ENCODE measurements at places on chromosomes 11 and 22. TPM values are rescaled to one million over a fixed set of nuclear protein-coding genes. Genes with fewer than 3 reads are reported as not detected.

FADS2 gene
- 84.5 TPM for total RNA-seq

DNA sequence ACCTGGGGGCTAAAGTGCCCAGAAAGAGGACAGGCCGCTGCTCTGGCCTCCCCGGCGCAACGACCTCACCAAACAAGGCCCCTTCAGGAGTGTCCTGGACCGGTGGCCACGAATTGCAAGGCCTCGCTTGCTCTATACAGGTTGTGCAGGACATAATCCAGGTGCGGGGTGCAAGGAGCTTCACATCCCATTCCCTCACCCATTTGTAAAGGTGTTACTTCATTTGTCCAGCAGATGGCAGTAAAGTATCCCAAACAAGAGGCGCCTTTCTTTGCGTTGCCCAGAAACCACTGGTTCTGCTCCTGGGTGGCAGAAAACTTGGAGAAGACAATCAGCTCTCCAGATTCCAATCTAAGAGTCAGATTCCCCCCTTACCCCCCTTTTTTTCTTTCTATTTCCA, 35.9 kb upstream of the PRDM11 start:
- peak; percentile 68 for DNase-seq

MS4A7 gene
- not detected for total RNA-seq

SYCE3 gene
- not detected for total RNA-seq

DNA sequence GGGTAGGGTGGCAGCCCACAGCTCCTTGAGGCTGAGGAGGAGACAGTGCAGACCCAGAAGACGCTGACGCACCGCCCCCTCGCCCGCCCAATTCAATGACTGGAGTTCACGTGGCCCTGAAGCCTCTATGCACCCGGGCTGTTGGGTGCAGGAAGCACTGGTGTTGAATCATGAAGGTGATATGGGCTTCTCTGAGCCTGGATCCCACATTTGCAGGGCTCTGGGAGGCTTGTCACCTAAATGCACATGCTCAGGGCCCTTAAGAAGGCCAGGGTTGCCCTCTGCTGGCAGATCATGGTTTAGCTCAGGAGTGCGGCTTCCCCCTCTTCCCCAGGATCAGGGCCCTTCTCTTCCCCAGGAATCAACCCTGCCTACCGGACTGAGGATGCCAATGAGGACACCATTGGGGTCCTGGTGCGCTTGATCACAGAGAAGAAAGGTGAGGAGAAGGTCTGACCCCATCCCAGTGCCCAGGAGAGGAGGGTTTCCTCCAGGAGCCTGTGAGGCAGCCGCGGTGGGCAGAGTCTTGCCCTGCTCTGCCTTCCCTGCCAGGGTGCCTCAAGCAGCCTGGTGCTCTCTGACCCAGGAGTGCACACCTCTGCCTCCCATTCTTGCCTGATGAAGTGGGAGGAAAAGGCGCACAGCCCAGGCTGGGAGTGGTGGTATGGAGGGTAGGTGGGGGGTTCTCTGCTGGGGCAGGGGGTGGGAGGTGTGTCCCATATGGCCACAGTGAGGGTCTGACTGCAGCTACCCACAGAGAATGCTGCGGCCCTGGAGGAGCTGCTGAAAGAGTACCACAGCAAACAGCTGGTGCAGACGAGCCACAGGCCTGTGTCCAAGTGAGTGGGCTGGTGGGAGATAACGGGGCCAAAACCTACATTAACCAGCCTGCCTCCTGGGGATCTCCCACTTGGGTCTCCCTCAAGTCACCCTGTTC, 17.5 kb downstream of the RELT start:
- peak; percentile 61 for DNase-seq

DNA sequence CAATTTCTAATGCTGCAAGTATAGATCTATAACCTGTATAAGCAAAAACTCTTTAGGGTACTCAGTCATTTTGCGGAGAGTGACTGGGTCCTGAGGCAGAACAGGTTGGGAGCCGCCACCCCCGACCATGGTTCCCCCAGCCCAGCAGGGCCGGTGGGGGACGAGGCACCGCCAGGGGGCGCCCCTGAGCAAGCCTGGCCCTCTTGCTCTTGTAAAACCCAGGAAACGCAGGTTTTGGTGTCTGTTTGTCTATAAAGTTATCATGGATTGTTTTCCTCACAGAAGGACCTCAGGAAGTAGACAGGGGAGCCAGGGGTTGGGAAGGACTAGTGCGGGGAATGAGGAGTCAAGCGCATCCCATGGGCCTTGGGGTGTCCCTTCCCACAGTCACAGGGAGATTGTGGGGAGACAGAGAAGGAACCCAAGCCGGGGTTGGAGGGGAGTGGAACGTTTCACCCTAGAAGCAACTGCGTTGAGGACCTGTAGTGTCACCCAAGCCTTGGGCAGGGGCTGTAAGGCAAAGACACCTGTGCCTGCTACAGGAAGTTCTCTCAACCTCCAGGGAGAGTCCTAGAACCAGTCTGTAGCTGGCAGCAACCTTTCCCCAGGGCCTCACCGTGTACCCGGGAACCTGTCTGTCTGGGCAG, 26.4 kb downstream of the KCTD17 start:
- DNase-seq, result peak; percentile 7

DNA sequence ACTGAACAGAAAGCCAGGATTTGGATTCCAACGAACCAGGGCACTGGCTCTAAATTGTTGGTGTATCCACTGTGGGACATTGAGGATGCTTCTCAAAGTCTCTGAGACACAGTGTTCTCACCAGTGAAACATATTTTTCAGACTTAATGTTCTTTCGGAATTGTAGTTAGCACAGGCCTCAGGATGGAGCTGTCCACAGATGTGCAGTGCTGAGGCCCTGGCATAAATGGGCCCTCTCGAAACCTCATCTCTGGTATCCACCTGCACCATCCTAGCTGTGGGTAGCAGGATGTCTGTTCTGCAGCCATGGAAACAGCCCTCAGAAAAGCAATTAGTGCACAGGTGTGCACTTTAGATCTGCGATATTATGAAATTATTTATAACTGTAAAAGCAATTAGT, 656.8 kb downstream of the TBC1D22A start:
- DNase-seq, result no peak

LRP4 gene
- 1.9 TPM for total RNA-seq

DNA sequence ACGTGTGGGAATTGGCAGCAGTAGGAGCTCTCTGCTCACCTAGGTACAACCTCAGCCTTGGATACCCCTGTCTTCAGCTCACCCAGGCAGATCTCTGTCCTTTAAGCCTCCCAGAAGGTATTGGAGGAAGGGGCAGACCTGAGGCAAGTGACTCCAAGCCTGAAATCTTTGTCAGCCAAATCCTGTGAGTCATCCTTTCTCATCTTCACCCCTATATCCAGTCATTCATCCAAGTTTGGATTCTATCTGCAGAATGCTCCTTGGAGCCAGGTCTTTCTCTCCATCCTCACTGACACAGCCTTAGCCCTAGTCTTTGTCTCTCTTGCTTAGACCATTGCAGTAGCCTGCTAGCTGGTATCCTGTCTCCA, 10.4 kb upstream of the THY1 start:
- peak; percentile 69 for DNase-seq

GRCh38 chr11:128662076-128662475, 31.8 kb upstream of the FLI1 start:
- DNase-seq, result no peak

DNA sequence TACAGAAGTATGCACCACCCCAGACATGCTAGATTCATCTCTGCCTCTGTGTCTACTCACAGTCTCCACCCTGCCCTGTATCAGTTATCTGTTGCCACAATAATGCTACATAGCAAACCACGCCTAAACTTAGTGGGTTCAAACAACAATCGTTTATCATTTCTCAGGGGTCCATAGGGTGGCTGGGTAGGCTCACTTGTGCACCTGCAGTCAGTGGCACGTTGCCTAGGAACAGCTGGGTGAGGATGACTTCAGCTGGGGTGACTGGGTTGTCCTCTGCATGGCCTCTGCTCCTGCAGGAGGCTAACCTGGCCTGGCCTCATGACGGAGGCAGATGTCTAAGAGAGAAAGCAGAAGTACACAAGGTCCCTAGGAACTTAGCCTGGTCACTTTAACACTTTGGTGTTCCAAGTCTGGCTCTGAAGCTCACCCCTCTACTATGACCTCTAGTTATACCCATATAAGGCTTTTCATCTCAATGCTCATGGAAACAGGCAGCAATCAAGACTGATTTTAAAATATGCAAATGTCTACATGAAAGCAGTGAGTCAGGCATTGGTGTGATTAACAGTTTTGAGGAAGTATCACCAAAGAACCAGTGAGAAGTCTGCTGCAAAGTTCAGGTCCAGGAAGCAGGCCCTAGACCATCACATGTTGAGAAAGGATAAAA, 10.7 kb downstream of the OLFML1 start:
- DNase-seq, result no peak

SCN2B gene
- total RNA-seq, result not detected

MMP12 gene
- 0.28 TPM for total RNA-seq

OR2D2 gene
- not detected for total RNA-seq
